Stimulated activated CD8-positive, alpha-beta memory T cell treated with anti-CD3 and anti-CD28 coated beads, Interleukin-4, amount 100 ng/mL, for 4 hours (primary cell): ENCODE measurements at places on chromosomes 2 and 18.

- no peak for DNase-seq
These were observed 98.2 kb downstream of the BABAM2 start for GRCh38 chr2:27988718-27989117.

- DNase-seq: no peak
These were observed 165.3 kb upstream of the SYT4 start for GRCh38 chr18:43442571-43442970.

DNA sequence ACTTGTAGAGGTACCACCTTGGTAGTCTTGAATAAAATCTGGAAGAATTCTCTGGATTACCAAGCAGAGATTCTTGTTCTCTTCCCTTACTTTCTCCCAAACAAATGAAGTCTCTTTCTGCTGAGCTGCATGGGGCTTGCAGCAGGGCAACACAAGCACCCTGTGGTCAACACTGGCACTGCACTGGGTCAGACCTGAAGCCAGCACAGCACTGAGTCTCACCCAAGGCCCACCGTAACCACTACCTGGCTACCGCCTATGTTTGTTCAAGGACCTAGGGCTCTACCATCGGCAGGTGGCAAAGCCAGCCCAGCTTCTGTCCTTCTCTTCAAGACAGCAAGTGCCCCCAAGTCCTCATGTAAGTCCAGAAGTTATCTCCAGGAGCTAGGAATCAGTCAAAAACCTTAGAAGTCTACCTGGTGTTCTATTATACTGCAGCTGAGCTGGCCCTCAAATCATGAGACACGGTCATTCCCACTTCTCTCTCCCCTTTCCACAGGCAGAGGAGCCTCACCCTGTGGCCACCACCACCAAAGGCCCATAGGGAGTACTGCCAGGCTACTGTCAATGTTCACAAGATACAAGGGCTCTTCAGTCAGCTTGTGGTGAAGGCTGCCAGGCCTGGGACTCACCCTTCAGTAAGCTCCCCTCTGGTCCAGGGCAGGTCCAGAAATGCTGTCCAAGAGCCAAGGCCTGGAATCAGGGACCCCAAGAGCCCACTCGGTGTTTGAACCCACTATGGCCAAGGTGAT lies 18.4 kb downstream of the VPS54 start:
- DNase-seq: no peak

DNA sequence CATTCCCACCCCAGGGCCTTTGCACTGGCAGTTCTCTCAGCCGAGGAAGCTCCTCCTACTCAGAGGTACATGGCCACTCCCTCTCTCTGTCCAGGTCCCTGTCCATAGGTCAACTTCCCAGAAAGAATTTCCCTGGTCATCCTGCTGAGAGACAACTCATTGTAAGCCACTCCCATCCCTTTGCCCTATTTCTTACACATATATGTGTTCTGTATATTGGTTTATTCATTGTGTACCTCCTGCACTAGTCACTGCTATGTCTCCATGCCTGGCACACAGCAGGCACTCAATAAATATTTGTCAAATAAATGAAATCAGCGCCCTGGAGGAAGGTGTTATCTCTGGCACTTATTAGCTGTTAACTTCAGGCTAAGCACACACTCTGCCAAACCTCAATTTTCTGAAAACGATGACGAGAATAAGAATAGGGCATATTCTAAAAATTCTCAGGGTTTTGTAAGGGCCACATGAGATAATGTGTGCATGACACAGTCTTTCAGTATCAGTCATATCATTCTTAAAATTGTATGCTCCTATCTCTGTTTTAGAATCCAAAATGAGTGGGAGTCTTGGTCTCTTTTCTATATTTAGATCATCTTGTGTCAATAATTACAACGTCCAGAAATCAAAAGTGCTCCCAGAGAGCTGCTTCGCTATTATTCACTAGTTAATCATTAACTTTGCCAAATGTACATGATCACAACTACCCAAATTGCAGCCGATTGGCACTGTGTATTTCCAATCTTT lies 198.0 kb downstream of the ALK start:
- DNase-seq: no peak

- DNase-seq: no peak
These were observed 53.9 kb upstream of the CTAGE1 start for GRCh38 chr18:22471546-22472131.

GRCh38 chr2:42902939-42903709 lies 110.7 kb upstream of the HAAO start:
- DNase-seq: no peak

- DNase-seq: no peak
These were observed 620 bp upstream of the RPL37A start for GRCh38 chr2:216498070-216498378.

DNA sequence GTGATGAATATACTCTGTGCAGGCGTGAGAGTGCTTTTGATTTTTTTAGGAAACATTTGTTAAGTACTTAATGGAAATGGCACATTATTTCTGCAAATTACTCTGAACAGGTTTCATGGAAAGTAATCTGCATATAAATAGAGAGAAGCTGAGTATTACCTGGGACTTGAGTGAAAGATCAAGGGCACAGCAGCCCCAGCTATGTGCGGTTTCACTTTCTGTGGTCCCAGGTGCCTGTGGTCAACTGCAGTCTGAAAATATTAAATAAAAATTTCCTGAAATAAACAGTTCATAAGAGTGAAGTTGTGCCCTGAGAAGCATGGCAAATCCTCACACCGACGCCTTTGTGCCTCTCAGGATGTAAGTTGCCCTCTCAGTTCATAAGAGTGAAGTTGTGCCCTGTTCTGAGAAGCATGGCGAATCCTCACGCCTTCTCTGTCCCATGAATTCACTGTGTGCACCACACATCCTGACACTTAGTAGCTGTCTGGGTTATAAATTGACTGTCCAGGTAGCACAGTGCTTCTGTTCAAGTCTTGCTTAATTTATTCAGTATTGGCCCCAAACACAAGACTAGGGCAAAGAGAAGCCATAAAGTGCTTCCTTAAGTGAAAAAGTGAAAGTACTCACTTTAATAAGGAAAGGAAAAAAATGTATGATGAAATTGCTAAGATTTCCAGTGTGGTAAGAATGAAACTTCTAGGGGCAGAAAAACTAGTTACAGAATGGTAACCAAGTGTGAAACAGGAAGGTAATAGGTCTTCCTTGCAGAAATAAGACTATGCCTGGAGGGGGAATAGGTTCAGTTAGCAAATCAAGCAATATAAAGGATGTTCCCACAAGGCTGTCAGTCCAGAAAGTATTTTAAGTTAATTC lies 4.3 kb upstream of the SNTG2 start:
- no peak for DNase-seq

DNA sequence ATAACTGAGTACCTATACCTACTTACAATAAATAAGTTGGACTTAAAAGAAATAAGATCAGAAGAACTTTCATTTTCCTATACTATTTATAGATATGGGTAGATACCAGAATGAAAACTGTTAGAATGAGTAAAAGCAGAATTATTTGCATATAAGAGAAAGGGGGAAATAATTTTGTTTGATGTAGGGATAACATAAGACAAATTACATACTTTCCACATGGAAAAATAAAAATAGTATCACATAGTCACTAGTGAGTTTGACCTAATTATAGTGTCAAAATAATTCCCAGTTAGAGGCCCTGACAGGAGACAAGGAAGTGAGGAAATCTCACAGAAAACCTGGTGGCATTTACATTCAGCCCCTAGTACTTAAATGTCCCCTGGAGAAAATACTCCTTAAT lies 28.6 kb downstream of the KCMF1 start:
- no peak for DNase-seq

DNA sequence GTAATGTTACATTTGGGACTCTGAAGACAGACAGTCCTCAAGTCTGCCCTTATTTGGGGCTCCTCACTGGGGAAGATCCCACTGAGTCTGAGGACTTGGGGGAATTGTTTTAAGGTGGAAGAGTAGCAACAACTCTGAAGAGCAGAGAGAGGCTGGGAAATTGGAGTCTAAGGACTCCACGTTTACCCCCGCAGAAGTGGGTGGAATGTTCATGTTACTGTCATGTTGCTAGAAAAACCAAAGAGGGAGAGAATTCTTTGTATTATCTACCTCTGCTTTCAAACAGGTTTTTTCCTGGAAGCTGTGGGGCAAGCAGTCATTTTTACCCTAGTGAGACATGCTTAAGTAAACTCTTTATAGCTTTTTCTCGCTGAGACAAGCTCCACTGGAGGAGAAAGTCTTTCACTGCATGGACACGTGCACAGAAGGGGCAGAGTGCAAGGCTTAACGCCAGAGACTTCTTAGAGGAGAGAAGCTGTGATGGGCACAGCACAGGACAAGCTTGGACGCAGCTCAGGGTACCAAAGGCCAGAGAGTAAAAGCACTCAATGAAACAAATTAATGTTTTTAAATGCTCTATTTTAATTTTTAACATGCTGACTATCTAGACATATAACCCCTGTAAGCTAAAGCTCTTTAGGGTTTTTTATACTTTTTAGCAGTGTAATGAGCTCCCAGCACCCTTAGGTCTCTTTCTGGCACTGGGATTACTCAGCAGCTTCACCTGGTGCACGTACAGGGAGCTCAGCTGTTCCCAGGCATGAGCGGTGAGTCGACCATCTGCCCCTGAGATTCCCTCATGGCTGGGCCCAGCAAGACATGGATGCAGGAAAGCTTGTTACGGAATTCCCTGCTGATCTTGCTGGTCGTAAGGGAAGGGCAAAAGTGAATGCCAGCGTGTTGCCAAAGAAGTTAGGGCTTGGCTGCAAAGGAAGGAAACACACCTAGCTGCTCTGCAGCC lies 54.5 kb upstream of the BIN1 start:
- DNase-seq: no peak

- no peak for DNase-seq
These were observed 9.7 kb upstream of the TEKT4 start for GRCh38 chr2:94861308-94862152.

DNA sequence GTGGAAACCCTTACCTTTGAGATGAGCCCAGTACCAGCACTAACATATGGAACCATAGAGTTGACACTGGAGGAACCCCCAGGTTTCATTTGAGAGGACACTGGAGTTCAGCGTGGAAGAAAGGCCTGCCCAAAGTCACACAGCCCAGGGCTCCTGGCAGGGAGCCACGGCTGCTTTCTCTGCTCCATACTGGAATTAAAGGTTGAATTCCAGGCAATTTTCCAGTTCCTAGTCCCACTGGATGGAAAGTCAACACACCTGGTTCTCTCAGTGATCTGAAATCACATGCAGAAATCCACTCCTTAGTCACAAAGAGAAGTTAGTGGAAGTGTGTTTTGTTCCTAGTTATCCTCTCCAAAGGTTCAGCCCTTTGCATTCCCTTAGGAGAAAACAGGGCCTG lies 336.1 kb upstream of the SKOR2 start:
- DNase-seq: no peak

DNA sequence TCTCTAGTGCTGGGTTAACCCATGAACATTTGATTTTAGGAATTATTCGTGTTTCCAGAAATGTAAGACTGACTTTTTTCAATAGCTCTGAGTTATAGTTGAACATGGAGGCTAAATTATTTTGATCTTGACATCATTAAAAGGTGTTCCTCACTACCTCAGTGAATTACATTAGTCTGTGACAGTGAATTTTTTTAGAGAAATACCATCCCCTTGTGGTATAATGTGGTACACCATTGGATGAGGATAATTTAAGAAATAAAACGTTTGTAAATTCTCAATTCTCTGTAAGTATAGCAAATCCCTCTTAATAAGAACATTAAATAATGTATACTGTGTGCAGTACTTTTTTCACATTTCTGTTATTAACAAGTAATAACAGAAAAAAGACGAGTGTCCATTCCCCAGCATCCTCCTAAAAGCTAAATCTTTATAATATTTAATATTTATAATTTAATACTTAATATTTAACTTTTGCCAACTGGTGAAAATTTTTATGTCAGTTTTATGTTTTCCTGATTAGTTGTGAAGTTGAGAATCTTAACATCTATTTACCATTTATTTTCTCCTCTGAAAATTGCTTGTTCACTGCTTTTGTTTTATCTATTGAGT lies 70.3 kb upstream of the CWC22 start:
- no peak for DNase-seq

- no peak for DNase-seq
These were observed 100.8 kb upstream of the UGP2 start for GRCh38 chr2:63740943-63741342.

DNA sequence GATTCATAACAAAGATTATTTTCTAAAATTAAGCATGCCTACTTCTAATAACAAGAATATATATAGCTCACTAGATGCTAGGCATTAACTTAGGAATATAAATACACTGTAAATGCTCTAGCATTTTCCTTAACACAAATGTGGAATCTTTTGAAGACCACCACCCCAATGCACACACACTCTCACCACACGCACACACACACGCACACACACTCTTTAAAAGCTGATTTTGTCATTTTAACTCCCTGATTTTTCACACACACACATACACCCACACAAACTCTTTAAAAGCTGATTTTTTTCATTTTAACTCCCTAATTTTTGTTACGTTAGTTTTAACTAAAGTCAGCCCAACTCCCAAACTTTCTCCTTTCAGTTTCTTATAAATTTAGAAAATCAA lies 3.0 kb downstream of the COL5A2 start:
- no peak for DNase-seq

GRCh38 chr18:51383711-51384110 lies 186.2 kb upstream of the MEX3C start:
- no peak for DNase-seq

DNA sequence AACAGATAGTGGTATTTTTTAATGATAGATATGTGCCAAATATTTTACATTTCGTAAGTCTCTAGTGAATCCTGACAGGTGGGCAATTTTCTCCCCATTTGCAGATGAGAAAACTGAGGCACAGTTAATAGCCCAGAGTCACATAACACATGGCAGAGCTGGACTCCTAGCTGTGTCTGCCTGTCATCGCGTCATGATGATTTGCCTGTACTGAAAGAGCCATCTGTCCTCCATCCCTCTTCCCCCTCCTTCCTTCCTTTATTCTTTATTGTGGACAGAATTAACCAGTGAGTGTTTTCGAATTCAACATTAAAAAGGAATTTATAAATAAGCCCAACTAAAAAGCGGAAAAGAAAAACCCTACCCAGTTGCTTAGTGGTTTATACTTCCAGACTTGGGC lies 3.2 kb downstream of the DNAJB2 start:
- DNase-seq: no peak

GRCh38 chr18:28972333-28972907 lies 795.5 kb upstream of the CDH2 start:
- DNase-seq: no peak

GRCh38 chr2:89850481-89850880 lies 1159.0 kb downstream of the RPIA start:
- no peak for DNase-seq

DNA sequence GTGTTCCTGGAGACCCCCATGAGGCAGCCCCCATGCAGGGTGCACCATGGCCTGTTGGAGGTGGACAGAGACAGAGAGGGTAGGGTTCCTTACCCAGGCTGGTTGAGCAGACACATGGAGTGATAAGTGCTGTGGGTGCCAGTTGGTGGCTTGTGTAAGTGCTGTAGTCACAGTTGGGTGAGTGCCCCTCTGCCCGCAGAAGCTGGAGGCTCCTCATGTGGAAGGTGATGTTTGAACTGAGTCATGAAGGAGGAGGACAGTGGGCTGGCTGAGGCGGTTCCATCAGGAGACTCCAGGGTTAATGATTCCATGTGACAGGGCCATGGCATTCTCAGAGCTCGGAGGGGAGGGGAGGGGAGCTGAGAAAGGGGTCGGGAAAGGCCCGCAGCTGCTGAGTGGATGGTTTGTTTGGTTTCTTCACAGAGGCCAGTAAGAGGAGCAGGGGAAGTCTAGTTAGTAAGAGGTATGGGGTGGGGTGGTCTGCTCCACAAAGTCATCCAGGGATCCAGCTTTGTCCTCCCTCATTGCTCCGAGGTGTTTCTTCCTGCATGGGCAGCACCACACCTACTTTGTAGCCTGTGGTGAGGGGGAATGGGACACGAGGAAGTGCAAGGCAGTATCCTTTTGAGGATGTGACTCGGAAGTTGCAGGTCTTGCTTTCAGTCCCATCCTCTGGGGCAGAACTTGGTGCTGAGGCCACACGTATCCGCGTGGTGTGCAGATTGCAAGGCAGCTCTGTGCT lies 13.6 kb downstream of the IMPA2 start:
- DNase-seq: no peak
